Neural crest cell (in vitro differentiated cells): ENCODE measurements at places on chromosomes 6 and 20. TPM values are rescaled to one million over a fixed set of nuclear protein-coding genes. Genes with fewer than 3 reads are reported as not detected.

- no peak for DNase-seq
These were observed 1.2 kb downstream of the ENTPD6 start for GRCh38 chr20:25196786-25197120.

DNA sequence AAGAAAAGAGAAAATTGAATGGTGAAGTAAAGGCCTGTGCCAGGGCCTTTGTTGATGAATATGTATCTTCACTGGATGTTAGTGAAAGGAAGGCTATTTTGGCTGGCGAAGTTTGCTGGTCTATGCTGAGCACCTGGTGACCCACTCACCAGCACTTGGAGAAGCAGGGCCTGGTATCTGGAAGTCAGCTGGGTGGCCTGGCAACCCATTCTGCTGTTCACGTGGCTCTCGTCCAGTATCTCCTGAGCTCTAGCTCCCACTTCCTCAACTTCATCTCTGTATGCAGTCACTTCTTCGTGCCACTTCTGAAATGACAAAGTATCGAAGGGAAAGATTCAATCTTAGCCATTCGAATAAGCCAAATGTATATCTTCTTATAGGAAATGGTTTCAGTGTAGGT, 283.7 kb downstream of the SYNE1 start:
- no peak for DNase-seq

DNA sequence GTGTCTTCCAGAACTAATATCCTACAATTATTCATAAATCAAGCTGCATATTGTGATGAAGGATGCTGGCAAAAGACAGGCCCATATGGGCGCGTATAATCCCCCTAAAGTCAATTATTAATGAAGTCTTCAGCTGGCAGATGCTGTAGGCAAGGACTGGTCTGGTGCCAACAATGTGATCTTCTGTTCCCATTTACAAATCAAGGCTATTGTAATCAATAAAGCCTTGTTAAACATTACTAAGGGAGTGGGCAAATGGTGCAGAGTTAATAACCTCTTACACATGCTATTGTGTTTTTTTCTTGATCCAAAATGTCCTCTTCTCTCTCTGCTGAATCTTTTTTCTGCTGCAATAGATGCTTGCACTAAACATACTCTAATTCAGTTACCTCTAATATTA, 119.0 kb downstream of the ALDH8A1 start:
- no peak for DNase-seq

DNA sequence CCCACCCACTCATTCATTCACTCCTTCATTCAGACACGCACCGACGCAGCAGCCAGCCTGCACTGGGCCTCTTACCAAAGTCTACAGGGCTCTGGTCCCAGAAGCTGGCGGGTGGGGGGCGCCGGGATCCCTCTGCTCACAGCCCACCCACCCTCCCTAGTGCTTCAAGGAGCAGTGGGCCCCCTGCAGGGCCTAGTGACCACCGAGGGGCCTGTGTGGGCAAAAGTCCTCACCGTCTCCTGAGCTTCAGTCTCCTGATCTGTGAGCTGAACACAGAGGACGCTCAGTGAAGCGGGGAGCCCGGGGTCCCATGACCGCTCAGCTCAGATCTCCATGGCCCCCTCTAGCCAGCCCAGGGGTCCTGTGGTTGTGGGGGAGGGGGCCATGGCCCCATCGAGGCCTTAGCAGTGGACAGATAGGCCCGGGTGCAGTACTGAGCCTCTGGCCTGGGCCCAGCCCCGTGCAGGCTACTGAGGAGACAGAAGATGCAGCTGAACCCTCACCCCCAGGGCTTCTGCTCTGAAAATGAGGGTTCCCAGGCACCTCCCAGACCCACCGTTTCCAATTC, 33.4 kb upstream of the MRGBP start:
- DNase-seq, result no peak

GRCh38 chr6:165807249-165807960, 144.4 kb upstream of the PDE10A start:
- no peak for DNase-seq

- DNase-seq, result no peak
These were observed 64.7 kb downstream of the BTBD3 start for GRCh38 chr20:11982289-11982954.

- DNase-seq, result no peak
These were observed 158.5 kb downstream of the THBS2 start for GRCh38 chr6:169095153-169095552.

DNA sequence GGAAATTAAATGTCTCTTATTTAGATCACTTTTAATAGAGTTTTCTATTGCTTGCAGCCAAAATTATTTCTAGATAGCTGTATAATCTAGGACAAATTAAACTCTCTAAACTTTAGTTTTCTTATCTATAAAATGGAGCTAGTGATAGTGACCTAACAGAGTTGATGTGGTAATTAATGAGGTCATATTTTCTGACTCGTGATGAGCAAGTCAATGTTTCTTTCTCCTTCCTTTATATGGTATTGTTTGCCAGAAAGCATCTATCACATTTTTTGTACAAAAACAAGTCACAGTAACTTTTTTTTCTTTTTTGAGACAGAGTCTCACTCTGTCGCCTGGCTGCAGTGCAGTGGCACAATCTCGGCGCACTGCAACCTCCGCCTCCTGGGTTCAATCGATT, 267.7 kb downstream of the FARS2 start:
- DNase-seq, result no peak

GRCh38 chr6:155599561-155599960, 143.9 kb upstream of the NOX3 start:
- peak; percentile 22 for DNase-seq

DNA sequence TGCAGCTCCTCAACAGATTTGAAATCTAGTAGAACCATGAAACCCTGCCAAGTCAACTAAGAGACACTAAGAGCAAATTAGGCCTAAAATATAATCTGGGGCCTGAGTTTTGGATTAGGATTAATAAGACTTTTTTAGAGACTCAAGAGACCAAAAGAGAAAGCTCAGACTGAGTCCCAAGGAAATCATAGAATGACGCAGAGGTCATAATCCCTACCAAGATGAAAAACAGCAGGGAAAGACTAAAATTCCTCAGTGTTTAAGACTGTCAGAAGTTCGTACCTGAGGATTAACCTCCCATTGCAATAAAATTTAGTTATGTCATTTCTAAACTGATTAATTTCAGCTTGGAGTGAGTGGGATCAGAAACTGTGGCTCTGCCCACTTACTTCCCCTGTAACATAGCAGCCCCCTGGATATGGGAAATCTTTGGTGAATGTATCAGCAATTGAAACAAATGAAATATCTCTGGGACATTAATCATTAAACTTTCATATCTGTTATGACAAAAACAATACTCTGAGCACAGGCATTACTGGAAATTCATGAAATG, 200.3 kb downstream of the EDN1 start:
- no peak for DNase-seq

DNA sequence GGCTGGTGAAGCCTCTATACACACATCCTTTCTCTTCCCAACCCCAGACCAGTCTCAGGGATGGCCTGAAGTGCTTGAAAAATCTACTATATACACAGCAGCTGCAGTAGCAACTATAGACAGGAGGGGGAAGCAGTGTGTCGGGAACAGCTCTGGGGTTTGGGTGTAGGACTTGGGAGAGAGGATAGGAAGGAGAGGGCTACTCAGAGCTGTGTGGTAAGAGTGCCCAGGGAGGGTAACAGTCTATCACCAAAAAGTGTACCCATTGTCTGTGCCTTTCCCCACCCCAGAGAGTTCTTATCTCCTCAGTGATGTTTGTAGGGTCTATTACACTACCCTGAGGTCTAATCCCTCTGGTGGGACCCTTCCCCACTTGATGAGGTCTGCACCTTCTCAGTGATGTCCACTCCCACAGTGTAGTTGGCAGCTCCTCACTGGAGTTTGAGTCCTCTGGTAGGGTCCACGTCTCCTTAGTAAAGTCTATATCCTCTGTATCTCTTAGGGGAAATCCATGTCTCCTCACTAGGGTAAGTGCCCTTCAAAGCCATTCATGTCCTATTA, 1.5 kb upstream of the GGT7 start:
- peak; percentile 75 for DNase-seq

DNA sequence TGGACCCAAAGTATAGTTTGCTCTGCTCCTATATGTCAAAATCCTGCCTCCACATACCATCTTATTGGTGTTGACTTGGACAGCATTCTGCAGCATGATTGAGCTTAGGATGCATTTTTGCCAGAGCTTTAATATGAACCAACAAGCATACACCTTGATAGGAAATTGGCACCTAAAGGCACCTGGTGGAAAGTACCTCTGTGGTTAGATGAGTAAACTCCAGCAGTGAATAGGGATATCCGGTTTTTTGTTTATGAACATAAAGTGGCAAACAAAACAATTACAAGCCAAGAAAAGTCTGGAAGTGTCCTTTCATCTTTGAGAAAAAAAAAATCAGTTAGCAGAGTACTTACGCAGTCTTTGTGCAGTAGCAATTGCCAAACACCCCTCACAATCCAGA, 6.2 kb upstream of the CYP24A1 start:
- DNase-seq, result no peak

DNA sequence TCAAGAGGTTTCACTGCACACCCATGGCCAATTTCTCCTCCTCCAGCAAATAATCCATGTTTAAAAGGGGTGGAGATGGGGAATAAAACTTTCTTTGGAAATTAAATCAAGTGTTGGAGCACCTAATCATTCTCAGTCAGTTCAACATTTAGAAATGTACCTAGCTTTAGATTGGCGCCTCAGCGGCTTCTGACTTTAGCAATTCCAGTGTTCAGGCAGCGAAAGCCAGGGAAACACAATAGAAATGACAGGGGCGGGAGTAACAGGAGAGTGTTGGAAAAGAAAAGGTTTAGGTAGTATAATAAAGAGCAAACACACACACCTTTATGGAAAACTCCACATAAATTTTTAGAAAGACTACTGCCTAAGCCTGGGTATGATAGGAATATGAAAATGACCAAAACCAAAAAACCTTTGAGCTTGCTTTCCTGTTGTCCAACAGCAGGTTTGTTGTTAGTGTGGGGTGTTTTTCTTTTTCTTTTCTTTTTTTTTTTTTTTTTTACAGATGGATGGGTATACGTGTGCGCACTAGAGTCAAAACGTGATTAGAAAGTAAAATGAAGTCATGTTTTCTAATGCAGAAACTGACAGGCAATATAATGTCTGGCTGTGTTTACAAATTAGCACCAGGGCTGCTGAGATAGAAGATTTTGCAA, 7.7 kb downstream of the TFAP2A start:
- DNase-seq, result no peak

GRCh38 chr6:7910298-7910653, 312 bp downstream of the TXNDC5 start:
- peak; percentile 5 for DNase-seq

- DNase-seq, result no peak
These were observed 246.2 kb downstream of the HACE1 start for GRCh38 chr6:104613416-104614001.

- DNase-seq, result no peak
These were observed 22.9 kb downstream of the DZANK1 start for GRCh38 chr20:18443886-18444285.

DNA sequence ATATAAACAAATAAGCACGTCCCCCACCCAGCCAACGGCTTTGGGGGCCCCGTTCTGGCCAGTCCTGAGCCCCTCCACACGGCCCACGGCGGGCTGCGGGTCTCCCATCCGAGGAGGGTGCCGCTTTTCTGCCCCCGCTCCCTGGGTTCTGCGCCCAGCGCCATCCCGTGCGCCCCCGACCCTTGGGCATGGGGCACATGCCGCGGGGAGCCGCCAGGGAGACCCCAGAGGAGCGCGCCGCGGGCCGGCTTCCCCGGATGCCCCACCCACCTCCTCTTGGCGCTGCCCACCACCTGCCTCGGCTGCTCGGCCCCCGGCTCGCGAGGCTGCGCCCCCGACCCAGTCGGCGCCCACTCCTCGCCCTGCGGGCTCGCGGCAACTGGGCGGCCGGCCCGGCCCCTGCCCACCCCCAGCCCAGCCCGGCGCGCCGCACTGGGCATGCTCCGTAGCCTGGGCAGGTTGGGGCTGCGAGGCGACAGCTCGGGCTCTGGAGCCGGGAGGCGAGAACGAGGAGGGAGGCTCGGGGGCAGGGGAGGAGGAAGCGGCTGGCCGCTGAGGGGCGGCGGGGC, 570 bp upstream of the PLCB4 start:
- peak; percentile 67 for DNase-seq

DNA sequence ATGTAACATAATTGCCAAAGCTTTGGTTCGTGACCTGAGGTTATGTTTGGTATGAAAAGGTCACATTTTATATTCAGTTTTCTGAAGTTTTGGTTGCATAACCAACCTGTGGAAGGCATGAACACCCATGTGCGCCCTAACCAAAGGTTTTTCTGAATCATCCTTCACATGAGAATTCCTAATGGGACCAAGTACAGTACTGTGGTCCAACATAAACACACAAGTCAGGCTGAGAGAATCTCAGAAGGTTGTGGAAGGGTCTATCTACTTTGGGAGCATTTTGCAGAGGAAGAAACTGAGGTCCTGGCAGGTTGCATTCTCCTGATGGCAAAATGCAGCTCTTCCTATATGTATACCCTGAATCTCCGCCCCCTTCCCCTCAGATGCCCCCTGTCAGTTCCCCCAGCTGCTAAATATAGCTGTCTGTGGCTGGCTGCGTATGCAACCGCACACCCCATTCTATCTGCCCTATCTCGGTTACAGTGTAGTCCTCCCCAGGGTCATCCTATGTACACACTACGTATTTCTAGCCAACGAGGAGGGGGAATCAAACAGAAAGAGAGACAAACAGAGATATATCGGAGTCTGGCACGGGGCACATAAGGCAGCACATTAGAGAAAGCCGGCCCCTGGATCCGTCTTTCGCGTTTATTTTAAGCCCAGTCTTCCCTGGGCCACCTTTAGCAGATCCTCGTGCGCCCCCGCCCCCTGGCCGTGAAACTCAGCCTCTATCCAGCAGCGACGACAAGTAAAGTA, 547 bp upstream of the ESR1 start:
- no peak for DNase-seq

DNA sequence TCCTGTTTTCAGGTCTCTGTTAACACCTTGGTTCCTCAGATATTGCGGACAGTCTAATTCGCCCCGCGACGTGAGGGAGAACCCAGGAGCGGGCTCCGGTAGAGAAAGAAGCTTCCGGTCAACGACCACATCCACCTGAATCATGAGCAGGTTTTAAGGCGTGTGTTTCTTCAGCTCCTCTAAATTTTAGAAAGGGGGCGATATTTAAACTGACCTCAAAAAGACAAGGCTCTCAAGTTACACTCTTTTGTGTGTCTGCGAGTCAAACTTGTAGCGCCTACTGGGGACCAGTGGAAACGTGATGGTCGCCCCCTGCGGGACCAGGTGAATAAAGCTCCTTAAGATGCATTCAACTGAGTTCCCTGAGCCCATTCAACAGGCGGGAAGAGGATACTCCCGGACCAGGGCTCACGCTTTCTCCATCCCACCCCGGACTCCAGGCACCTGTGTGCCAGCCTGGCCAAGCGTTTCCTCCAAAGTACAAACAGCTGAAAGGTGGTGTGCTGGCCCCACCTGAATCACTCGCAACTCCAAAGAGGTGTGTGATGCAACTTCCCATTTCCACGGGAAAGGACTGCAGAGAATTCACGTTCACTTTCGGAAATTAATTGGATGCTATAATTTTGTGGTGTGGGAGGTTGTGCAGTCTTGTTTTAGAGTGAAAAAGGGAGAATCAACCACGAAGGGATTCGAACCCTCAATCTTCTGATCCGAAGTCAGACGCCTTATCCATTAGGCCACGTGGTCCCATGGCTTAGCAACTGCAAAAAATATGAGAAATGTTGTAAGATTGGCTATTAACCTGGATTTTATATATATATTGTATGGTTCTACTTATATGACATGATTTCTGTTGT, 17.0 kb downstream of the GPX5 start:
- peak; percentile 62 for DNase-seq

GRCh38 chr6:162829013-162829742, 101.4 kb downstream of the PACRG start:
- DNase-seq, result no peak

The LAMA4 gene
- 14.7 and 18.0 TPM in 2 replicates for total RNA-seq

The MEI4 gene
- 0.44 and 0.64 TPM in 2 replicates for total RNA-seq

The HCRTR2 gene
- not detected in 2 replicates for total RNA-seq

The PDE7B gene
- total RNA-seq, result 0.58 and 0.61 TPM in 2 replicates

The TFAP2C gene
- 4.0 and 4.9 TPM in 2 replicates for total RNA-seq

The XKR7 gene
- total RNA-seq, result 4.5 and 4.9 TPM in 2 replicates

The C6orf58 gene
- 0.82 TPM in 1 of 2 replicates, not detected in the other for total RNA-seq

The MYMX gene
- not detected in 2 replicates for total RNA-seq
